ENCODE measurements at places on chromosomes 3 and 15.

- DNase-seq = no peak
These were observed 31.5 kb upstream of the TAFA4 start for GRCh38 chr3:68963891-68964290.

GRCh38 chr15:100254285-100254684 lies 87.5 kb downstream of the ADAMTS17 start:
- DNase-seq = no peak

DNA sequence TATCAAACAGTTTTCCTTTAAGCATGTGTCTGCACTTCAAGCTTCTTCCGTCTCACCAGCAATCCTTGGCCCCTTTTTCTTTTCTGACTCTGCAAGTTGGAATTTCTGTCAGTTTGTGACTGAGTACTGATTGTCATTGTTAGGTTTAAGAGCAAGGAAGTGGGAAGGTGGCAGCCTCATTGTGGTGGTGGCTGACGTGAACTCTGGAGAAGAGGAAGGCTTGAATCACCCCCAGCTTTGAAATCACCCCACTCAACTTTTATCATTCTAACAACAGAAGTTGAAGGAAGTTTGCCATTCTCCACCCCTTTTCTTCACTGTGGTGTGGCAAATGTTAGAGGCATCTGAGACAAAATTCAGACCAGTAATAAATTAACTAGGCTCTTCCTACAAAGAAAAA lies 231.6 kb upstream of the AGTR1 start:
- no peak for DNase-seq

DNA sequence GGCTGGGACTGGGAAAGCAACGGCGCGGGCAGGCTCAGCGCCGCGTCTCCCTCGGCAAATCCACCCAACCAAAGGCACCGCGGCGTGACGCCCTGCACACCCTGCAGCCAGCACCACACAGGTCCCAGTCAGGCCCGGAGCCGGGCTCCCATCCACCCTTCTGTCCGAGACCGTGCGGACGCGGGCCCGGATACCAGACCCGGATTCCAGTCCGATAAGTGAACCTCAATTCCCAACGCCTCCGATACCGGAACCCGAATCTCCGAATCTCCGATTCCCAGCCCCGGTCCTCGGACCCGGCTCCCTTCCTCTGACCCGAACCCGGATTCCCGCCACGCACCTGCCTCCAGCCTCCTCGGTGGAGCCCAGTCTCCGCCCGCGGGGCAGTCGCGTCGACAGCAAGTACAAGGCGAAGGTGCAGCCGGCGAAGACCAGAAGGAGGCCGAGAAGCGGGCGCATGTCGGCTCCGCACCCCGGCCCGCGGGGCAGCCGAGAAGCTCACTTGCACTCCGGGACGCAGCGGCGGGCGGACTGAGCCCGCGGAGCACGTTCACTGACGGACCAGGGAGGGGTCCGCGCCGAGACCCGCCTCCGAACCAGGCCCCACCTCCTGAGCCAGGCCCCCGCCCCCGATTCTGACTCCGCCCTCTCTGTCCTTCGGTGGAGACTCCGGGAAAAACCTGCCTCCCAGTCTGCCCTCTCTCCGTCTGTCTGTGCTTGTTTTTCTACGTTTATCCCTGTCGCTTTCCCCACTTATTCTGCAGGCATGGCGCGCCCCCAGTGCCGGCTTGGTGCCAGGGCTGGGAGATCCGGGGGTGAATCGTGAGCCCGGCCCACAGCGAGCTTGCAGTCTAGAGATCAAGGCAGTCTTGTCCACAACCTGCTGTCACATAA lies at the start of gene TMEM41A:
TSS of gene TMEM41A (minus strand) at position 533 of the 894 bp plus-strand sequence. CDS start at position 459, 74 bp downstream.
- DNase-seq = peak; percentile 81

- no peak for DNase-seq
These were observed 38.8 kb downstream of the NBEAL2 start for GRCh38 chr3:47018269-47018611.

- DNase-seq = no peak
These were observed 145.4 kb upstream of the SLC24A5 start for GRCh38 chr15:47975427-47975826.

GRCh38 chr15:51093839-51094605 lies 684 bp downstream of the TNFAIP8L3 start:
- no peak for DNase-seq

DNA sequence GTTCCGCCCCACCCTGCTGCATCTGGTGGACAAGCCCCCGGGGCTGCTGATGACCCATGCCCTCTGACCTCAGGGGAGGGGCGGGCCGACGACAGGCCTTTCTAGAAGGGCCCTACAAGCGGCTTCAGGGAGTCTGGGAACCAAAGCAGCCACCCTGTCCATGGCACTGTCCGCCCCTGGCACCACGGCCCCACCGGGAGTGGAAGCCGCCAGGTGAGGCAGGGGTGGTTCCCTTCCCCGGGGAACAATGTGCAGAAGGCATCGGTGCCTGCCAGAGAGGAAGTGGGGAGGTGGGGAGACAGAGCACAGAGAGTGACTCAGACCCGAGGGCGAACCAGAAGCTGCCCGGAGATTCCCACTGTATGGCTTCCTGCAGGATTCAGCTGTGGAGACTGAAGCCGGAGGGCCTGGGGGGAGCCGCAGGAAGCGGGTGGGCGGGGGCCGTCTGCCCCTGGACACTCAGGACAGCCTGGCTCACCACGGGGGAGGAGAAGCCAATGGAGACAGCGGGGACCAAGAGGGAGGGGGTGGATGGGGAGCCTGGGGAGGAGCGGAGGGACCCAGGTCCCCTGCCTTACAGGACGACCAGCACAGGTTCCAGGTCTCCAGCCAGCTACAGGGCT lies 134.0 kb downstream of the TPRA1 start:
- no peak for DNase-seq

DNA sequence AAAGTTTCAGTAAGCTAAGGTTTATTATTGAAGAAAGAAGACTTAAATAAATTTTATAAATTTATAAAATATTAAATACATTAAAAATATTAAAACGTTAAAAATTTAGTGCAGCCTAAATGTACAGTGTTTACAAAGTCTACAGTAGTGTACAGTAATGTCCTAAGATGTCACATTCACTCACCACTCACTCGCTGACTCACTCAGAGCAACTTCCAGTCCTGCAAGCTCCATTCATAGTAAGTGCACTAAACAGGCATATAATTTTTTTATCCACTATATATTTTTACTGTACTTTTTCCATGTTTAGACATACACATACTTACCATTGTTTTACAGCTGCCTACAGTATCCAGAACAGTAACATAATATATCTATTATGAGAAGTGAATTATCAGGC lies 51.5 kb downstream of the TJP1 start:
- DNase-seq = no peak

GRCh38 chr15:70099967-70100473 lies 2.3 kb upstream of the TLE3 start:
- peak; percentile 32 for DNase-seq

- DNase-seq = no peak
These were observed 57.7 kb upstream of the RASGRP1 start for GRCh38 chr15:38622304-38622703.

DNA sequence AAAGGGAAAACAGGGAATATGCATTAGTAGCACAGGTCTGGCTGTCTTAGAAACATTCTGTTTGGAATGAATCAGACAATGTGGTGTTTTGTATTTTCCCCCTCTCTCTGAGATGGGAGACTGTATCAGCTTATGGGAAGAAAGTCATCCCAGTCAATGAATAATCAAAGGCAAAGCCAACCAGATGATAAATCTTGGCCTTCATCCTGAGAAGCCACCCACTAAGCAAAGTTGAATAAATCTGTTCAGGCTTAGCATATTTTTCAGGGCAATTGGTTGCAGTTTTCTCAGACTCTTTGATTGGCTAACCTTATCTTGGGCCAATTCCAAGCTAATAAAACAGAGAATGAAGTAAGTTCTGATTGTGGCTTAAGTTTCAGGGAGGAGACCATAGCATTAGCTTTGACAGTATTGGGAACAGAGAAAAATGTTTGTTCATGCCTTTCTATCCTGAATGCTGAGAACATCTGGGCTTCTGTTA lies 63.6 kb upstream of the ARL8B start:
- no peak for DNase-seq

DNA sequence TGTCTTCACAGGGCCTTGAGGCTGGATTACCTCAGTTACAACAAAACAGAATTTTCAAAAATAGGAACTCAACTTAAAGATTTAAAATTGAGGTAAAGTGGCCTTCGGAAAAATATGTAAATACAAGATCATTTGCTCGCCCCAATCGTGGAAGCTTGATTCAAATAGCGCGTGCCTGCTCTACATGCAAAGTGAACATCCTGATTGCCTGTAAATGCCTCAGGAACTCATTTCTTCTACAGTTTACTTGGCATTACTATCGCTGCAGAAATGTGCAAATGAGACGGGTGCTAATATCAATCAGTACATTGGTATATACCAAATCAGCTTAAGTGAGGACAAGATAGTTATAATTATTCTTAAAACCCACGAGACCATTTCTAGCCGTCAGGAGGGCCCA lies 159.2 kb downstream of the XXYLT1 start:
- no peak for DNase-seq

GRCh38 chr15:89139613-89140499 lies 51.6 kb downstream of the ABHD2 start:
- no peak for DNase-seq
